ENCODE measurements at places on chromosomes 4 and X.
A peak's percentile ranks its signal among the peaks of the same experiment; 100 is the strongest.

DNA sequence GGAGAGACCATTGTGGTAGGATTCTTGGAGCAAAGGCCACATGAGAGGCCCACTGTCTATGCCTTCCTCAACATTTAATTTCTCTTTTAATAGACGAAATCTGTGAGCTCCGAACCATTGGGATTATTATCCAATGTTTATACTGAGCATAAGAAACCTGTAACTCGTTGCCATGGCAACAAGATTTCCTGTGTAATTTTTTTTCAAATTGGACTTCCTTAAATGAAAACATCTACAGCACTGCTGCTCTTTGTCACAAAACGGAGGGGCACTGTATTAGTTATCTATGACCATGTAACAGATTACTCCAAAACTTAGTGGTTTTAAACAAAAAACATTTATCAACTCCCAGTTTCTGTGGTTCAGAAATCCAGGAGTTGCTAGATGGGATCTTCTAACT, 38.7 kb downstream of the PPP1R2C start:
- no peak overlapping the region for H3K27ac ChIP-seq
- no peak for DNase-seq
- H3K4me3 ChIP-seq = no peak overlapping the region
- no peaks in the 10 kb centered on the region for H3K27me3 ChIP-seq

DNA sequence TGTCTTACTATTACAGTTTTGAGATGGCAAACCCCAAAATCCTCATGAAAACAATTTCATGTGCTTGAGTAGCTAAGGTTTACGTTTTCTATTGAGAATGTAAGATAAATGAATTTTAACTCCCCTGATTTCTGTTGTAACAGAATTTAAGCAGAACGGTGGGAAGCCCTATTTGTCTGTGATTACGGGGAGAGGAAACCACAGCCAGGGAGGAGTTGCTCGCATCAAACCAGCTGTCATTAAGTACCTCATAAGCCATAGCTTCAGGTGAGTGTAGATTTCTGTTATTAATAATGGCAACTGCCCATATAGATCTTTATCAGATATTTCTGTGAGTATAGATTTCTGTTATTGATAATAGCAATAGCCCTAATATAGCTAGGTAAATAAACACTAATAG, 44.2 kb upstream of the RHOH start:
- peak; percentile 37 for DNase-seq
- H3K4me1 ChIP-seq = no peaks in the 10 kb centered on the region
- H3K4me3 ChIP-seq = no peak overlapping the region
- no peaks in the 10 kb centered on the region for H3K36me3 ChIP-seq
- no peak overlapping the region for H3K27ac ChIP-seq

DNA sequence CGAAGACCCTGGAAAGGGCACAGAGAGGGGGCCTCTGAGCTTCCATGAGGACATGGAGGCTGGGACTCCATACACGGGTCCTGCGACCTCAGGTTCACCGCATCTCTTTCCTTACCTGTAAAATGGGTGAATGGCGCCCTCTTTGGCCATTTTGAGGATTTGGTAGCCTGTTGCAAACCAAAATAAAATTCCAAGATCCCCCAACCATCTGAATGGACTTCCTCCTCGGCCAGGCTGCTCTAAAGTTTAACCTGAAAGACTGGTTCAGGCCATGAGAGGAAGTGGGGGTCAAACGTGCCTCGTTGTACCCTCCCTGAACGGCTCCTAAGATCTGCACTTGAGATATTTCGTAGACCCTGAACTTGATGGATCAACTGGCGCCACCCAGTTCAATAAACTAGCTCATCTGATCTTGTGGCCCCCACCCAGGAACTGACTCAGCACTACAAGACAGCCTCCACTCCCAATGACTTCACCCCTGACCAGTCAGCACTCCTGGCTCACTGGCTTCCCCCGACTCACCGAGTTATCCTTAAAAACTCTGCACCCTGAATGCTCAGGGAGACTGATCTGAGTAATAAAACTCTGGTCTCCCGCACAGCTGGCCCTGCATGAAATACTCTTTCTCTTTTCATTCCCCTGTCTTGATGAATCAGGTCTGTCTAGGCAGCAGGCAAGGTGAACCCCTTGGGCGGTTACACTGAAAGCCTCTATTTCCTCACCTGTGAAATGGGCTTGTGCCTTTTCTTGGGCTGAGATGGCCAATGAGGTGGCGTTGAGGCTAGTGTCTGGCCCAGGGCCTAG, 32.9 kb upstream of the GPR78 start:
- no peaks in the 10 kb centered on the region for H3K27me3 ChIP-seq
- DNase-seq = no peak
- H3K4me3 ChIP-seq = no peak overlapping the region

- no peak overlapping the region for H3K27ac ChIP-seq
- H3K4me3 ChIP-seq = peak overlapping the region; percentile 35
- DNase-seq = no peak
- H3K27me3 ChIP-seq = peaks cover 10% of the 10 kb centered on the region
- H3K4me1 ChIP-seq = peaks cover 24% of the 10 kb centered on the region
- no peaks in the 10 kb centered on the region for H3K36me3 ChIP-seq
These were observed 2.2 kb downstream of the GRID2 start for GRCh38 chr4:92305878-92306520.

GRCh38 chr4:173697840-173698239, 167.8 kb upstream of the HAND2 start:
- no peaks in the 10 kb centered on the region for H3K36me3 ChIP-seq
- H3K4me1 ChIP-seq = no peaks in the 10 kb centered on the region
- DNase-seq = no peak
- H3K27me3 ChIP-seq = no peaks in the 10 kb centered on the region
- H3K27ac ChIP-seq = no peak overlapping the region

DNA sequence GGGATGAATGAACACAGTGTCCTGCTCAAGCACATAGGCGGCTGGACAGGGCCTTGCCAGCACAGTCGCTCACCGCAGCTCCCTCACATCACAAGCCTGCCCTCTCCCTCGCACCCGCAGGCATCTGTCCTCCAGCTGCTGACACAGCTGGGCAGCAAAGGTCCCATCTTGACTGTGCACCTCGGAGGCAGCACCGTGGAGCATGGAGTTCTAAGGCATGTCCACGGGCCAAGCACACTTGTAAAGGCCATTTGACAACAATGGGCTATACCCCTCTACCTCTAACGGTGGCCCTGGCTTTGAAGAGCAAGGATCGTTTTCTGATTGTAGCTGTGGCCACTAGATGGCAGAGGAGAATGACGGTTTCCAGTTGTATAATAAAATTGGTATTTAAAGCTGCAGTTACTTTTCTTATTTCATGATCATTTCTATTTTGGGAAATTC, 53.8 kb downstream of the APLN start:
- no peak overlapping the region for H3K4me3 ChIP-seq
- H3K36me3 ChIP-seq = no peaks in the 10 kb centered on the region
- DNase-seq = no peak
- no peaks in the 10 kb centered on the region for H3K27me3 ChIP-seq
- no peak overlapping the region for H3K27ac ChIP-seq
- no peaks in the 10 kb centered on the region for H3K4me1 ChIP-seq

DNA sequence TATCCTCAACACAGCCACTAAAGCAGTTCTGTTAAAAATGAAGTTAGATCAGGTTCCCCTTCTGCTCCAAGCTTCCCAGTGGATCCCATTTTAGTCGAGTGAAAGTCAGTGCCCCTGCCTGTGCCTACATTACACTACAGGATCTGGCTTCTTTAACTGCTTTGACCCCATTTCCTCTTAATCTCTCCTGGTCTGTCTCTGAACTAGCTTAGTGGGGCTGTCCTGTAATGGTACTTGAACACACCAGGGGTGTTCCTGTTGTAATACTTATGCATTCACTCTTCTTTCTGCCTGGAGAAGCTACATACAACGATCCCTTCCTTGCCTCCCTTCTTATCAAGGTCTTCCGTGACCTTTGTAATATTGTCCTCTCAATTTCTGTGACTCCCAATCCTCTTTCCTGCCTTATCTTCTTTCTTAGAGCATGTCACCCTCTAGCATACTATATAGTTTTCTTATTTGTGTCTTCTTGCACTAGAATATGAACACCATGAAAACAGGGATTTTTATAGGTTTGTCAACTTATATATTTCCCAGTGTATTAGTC, 16.7 kb downstream of the ARSJ start:
- H3K27ac ChIP-seq = no peak overlapping the region
- H3K4me1 ChIP-seq = peaks cover 7% of the 10 kb centered on the region
- no peaks in the 10 kb centered on the region for H3K27me3 ChIP-seq
- H3K36me3 ChIP-seq = no peaks in the 10 kb centered on the region
- DNase-seq = no peak

DNA sequence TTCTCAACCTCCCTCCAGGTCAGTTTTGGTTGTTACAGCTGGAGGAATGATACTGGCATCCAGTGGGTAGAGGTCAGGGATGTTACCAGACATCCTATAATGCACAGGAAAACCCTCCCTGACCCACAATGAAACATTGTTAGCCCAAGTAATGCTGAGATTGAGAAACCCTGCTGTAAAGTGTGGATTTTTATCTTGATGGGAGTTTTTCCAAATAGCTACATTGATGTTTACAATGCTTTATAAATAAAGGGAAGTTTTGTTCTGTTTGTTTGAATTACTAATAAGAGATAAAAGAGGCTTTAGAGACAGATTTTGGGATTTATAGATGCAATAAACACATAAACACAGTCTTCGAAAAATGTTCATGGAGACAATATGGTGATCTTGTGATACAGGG, 194.0 kb upstream of the NUDT6 start:
- peaks cover 6% of the 10 kb centered on the region for H3K4me1 ChIP-seq
- no peaks in the 10 kb centered on the region for H3K27me3 ChIP-seq
- no peak for DNase-seq
- H3K36me3 ChIP-seq = no peaks in the 10 kb centered on the region

- H3K4me1 ChIP-seq = no peaks in the 10 kb centered on the region
- H3K27ac ChIP-seq = peak overlapping the region; percentile 85
- H3K36me3 ChIP-seq = no peaks in the 10 kb centered on the region
- peak; percentile 89 for DNase-seq
- H3K4me3 ChIP-seq = peak overlapping the region; percentile 95
These were observed 1.1 kb upstream of the CD99 start for GRCh38 chrX:2689773-2690666.

DNA sequence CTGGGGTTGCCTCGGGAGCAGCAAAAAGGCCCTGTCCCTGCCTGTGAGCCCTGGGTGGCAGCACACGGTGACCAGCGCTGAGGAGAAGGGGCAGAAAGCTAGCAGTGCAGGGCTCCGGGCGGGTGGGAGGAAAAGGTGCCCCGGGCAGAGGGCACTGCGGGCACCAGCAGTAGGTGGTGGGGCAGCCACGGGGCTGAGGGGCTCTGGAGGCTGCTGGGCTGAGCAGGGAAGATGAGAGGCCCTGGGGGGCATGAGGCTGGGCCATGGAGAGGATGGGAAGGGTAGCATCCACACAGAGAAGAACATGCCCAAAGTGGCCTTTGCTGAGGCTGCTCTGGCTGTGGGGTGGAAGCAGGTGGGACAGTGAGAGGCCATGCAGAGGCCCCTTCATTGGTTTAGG, 67.5 kb upstream of the NKX1-1 start:
- H3K4me1 ChIP-seq = no peaks in the 10 kb centered on the region
- DNase-seq = no peak
- H3K27me3 ChIP-seq = peaks cover 10% of the 10 kb centered on the region
- no peaks in the 10 kb centered on the region for H3K36me3 ChIP-seq
- no peak overlapping the region for H3K4me3 ChIP-seq

DNA sequence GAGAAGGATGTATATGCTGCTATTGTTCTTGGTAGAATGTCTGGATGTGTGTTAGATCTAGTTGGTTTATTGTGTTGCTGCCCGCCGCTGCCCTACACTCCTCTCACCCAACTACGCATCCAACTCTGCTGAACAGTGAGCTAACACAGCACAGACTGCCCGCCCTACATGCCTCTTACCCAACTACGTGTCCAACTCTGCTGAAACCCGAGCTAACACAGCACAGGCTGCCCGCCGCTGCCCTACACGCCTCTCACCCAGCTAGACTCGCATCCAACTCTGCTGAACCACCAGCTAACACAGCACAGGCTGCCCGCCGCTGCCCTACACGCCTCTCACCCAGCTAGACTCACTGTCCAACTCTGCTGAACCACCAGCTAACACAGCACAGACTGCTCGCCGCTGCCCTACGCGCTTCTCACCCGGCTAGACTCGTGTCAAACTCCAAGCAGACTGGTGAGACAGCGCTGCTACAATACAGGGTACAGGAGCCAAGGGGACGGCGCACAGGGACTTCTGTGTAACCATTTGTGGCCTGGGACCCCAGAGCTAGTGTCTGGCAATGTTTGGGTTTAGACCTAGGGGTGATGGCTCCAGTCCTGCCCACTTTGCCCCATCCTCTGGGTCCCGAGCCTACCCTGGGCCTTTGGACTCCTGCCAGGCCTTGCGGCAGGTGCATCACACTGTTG, 11.6 kb upstream of the CTBP1 start:
- no peaks in the 10 kb centered on the region for H3K36me3 ChIP-seq
- H3K4me3 ChIP-seq = no peak overlapping the region
- peak; percentile 41 for DNase-seq
- no peaks in the 10 kb centered on the region for H3K4me1 ChIP-seq

DNA sequence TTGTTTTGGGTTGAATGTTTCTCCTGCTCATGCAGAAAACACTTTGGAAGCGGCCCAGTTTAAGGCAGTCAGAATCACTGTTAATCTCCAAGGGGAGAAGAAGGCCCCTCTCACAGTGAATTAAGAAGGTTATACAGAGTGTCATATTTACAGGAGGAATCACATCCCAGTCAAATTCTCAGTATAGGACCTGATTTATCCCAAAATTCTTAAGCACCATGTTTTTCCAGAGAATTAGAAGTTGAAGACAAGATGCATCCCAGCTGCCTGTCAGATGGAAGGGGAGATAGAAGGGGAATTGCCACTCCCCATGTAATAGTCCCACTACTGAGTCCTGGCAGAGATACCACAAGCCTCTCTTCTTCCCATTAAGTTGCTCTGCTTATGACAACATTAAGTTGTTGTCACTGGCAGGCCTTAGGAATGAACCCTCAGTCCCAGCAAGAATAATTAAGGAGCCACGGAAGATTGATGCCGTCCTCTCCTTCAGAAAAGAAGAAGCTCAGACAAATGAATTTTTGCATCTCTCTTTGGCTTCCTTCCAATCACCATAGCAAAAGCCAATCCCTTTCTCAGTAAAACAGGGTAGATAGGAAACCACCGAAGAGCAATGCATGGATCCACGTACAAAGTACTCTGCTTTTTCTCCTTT, 138.4 kb downstream of the LDB2 start:
- no peaks in the 10 kb centered on the region for H3K4me1 ChIP-seq
- no peaks in the 10 kb centered on the region for H3K36me3 ChIP-seq
- H3K27ac ChIP-seq = no peak overlapping the region
- H3K27me3 ChIP-seq = no peaks in the 10 kb centered on the region
- H3K4me3 ChIP-seq = no peak overlapping the region
- no peak for DNase-seq

DNA sequence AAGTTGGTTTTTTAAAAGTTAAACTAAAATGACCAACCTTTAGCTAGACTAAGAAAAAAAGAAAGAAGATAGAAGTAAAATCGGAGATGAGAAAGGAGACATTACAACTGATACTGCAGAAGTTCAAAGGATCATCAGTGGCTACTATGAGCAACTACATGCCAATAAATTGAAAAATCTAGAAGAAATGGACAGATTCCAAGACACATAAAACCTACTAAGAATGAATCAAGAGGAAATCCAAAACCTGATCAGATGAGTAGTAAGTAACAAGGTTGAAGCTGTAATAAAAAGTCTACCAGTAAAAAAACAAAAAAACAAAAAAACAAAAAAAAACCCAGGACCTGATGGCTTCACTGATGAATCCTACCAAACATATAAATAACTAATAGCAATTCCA, 16.1 kb downstream of the IQCM start:
- no peaks in the 10 kb centered on the region for H3K4me1 ChIP-seq
- no peak for DNase-seq
- no peak overlapping the region for H3K27ac ChIP-seq
- H3K27me3 ChIP-seq = no peaks in the 10 kb centered on the region
- no peak overlapping the region for H3K4me3 ChIP-seq
